Skin of body (tissue), 3 donors: ENCODE measurements at places on chromosomes 3 and 15. TPM values are rescaled to one million over a fixed set of nuclear protein-coding genes. Genes with fewer than 3 reads are reported as not detected.

- DNase-seq: no peak
Observed at GRCh38 chr3:48408823-48409281, 21.0 kb downstream of the PLXNB1 start.

- no peak for DNase-seq
Observed at GRCh38 chr3:86695752-86696151, 295.2 kb downstream of the VGLL3 start.

TRPM1 gene
- 3.5 TPM for total RNA-seq

- no peak for DNase-seq
Observed at GRCh38 chr15:46278062-46278461, 643.2 kb downstream of the SQOR start.

DNA sequence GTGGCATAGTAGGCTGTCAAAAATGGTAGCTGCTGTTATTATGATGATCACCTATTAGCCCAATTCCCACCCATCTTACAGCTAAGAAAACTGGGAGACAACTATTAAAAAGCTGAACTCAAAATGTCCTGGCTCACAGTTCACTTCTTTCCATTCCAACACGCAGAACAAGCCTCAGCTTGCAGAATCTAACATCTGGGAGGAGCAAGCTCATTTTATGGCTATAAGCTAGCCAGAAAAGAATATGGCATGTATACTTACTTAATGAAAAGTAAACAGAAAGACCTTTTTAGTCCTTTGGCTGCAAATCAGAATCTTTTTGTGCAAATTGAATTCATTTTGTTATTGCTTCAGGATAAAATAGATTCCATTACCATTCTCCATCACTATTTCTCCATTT is 34.8 kb upstream of the CFAP20DC start:
- DNase-seq: peak; percentile 66

DNA sequence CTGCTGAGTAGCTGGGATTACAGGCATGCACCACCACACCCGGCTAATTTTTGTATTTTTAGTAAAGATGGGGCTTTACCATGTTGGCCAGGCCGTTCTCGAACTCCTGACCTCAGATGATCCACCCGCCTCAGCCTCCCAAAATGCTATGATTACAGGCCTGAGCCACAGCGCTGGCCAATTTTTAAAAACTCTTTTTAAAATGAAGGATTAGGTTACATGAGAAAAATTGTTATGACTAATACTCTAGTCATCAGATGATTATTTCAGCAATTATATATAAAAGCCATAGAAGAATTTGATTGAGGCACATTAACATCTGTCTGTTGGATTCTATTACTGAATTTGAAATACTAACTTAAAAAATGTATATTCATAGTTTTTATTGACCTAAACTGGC is 134.1 kb upstream of the MNS1 start:
- DNase-seq: no peak

DNA sequence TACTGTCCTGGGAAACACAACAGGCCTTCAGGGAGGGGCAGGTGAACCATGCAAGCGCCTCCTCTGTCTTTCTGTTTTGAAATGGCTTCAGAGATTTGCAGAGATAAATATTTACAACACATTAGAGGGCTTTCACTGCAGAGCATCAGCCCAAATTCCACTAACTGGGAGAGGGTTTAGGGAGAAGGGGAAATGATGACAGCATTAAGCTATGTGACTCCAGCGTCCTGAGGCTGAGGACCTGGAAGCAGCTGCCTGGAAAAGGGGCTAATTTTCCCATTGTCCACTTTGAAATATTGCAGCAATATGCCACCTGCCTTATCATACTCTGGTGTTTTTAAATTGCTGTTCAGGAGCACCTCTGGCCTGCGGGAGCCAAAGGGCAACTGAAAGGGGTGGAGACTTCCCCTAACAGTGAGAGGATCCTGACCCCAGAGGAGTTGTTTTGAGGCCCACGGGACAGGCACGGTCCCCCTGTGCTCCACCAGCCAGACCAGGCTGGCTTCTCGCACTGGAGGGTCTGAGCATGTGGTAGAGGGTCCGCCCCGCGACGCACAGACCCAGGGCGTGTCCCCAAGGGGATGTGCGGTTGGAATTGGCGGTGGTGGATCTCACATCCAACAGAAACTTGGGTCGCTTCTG is 110.6 kb downstream of the XXYLT1 start:
- peak; percentile 56 for DNase-seq

TEX55 gene
- total RNA-seq: not detected

SMCO1 gene
- 0.79 TPM for total RNA-seq

DNA sequence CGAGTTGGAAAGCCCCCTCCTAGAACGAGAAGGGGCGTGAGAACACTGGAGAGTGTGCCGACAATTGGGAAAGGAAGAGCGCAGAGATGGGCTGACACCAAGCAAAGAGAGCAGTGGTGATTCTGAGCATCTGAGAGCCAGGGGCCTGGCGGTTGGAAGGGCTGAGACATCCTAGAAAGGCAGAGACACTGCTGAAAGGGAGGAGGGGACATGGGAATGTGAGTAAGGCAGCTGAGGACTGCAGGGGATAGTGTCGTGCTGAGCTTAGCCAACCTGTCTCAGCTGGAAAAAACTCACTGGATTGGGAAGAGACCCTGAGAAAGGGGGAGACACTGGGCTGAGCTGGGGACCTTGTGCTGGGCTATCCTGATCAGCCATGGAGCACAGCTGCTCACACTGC is 58.1 kb upstream of the SLC6A6 start:
- DNase-seq: no peak

SLC22A14 gene
- 0.30 TPM for total RNA-seq

- peak; percentile 43 for DNase-seq
Observed at GRCh38 chr3:118577055-118577777, 457.4 kb downstream of the IGSF11 start.

MITF gene
- 43.2 TPM for total RNA-seq

C3orf85 gene
- not detected for total RNA-seq

- no peak for DNase-seq
Observed at GRCh38 chr3:151777880-151778279, 36.0 kb upstream of the AADAC start.

BCHE gene
- 28.8 TPM for total RNA-seq

GRCh38 chr3:187719628-187720336 is 17.4 kb upstream of the RTP2 start:
- DNase-seq: no peak

BOC gene
- total RNA-seq: 70.1 TPM

ATP13A5 gene
- total RNA-seq: 3.7 TPM

DNA sequence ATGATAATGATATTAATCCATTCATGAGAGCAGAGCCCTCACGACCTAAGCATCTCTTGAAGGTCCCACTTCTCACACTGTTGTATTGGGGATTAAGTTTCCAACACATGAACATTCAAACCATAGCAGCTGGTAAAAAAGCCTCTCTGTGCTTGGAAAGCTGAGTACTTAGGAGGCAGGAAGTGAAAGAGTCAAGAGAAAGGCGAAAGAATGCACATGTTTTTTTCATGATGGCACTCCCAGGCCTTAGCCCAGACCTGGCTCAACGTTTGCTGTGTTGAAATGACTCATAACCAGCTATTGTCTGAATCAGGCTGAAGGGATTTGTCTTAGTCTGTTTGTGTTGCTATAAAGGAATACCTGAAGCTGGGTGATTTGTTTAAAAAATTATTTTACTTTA is 84.4 kb upstream of the RGMA start:
- DNase-seq: no peak

MYD88 gene
- 10.5 TPM for total RNA-seq

TMEM207 gene
- not detected for total RNA-seq

KIAA1143 gene
- total RNA-seq: 18.3 TPM

COL6A5 gene
- 0.30 TPM for total RNA-seq

- DNase-seq: no peak
Observed at GRCh38 chr15:28920781-28921331, 35.1 kb downstream of the APBA2 start.

- DNase-seq: no peak
Observed at GRCh38 chr15:54836052-54836795, 360.5 kb downstream of the RSL24D1 start.

GRCh38 chr15:65561934-65562333 is 31.7 kb downstream of the HACD3 start:
- DNase-seq: no peak

DNA sequence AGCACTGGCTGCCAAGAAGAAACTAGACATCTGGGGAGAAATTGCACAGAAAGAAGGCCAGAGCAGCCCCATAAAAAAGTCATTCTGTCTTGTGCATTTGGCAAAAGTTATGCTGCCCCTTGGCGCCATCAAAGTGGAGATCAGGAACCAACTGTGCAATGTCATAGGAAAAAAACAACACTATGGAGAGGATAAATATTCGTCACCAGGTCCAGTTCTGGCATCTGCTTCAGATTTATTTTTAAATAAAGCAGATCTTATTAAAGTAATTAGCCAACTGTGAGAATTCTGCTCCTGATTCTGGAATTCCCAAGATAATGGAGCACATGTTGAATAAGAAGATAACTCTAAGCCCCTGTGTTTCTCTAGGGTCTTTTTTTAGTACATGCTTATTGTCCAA is 500.0 kb upstream of the IL12A start:
- DNase-seq: no peak

COLQ gene
- total RNA-seq: 3.7 TPM

GRCh38 chr15:68608206-68608843 is 29.5 kb downstream of the CORO2B start:
- peak; percentile 43 for DNase-seq

GRCh38 chr3:140341203-140341602 is 336.7 kb upstream of the TRIM42 start:
- no peak for DNase-seq

- DNase-seq: no peak
Observed at GRCh38 chr3:192505731-192506130, 221.6 kb downstream of the FGF12 start.
